GM04503 (cell line): ENCODE measurements at places on chromosomes 2 and 18.

DNA sequence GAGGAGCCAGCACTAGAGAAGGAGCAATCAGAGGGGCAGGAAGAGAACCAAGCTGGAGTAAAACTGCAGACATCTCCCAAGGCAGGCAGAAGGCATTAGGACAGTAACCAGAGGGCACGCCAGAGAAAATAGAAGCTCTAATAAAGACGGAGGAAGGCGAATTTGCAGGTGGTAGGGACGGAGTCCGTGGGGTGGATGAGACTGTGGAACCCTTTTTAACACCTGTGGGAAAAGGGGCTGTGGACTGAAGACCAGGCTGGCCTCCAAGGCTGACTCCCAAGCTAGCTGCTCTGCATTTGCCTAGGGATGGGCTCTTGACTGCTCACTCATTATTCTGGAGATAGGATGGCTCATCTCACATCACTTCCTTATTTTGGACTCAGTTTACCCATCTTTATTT is 49.5 kb downstream of the SLC4A1AP start:
- DNase-seq: no peak

- no peak for DNase-seq
Measured at GRCh38 chr2:224598678-224599077, 13.5 kb upstream of the CUL3 start.

GRCh38 chr18:22676423-22676822 is 256.7 kb upstream of the RBBP8 start:
- no peak for DNase-seq

- no peak for DNase-seq
Measured at GRCh38 chr18:27711382-27711781, 465.5 kb downstream of the CDH2 start.

- peak; percentile 89 for DNase-seq
Measured at GRCh38 chr2:217625557-217626169, 377.1 kb downstream of the TNS1 start.

GRCh38 chr2:229719926-229720647 is 5.7 kb upstream of the DNER start:
- no peak for DNase-seq

DNA sequence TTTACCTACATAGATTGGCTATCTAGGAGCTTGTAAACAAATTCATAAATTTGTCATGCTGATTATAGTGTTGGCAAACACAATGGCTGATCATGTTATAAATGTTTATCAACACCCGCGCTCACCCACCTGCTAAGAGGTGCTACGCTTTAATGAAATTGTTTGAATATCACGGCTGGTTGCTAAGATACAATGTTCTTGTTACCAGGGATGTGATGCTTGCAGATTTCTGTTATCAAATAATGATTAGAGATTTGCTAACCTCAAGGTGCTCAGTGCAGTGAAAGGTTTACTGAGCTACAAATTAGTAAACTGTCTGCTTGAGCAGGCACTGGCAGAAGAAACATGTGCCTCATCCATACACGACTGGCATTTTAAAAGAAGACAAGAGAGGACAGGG is 160.0 kb upstream of the ZEB2 start:
- DNase-seq: no peak

- DNase-seq: no peak
Measured at GRCh38 chr2:136212426-136213378, 94.8 kb upstream of the CXCR4 start.

DNA sequence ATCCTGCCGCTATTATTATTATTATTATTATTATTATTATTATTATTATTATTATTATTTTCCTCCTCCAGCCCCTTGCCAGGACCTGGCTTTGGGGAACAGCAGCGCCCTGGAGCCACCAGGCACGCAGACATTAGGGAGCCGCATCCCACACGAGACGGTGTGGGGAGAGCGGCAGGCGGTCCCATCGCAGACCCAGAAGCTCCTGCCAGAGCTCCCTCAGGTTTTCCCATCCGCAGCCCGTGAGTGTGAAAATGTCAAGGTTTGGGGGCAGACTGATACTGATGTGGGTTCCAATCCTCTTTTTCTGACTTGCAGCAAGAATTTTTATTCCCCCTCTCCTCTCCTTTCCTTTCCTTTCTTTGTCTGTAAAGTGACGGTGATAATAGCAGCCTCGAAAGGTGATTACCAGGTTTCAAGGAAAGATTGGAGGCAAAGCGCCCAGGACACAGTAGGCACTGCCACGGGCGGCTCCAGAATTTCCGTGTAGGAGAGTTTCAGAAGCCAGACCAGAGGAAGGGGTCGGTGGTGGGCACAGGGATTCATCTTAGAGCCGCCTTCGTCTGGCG is 816 bp downstream of the SCTR start:
- DNase-seq: no peak

DNA sequence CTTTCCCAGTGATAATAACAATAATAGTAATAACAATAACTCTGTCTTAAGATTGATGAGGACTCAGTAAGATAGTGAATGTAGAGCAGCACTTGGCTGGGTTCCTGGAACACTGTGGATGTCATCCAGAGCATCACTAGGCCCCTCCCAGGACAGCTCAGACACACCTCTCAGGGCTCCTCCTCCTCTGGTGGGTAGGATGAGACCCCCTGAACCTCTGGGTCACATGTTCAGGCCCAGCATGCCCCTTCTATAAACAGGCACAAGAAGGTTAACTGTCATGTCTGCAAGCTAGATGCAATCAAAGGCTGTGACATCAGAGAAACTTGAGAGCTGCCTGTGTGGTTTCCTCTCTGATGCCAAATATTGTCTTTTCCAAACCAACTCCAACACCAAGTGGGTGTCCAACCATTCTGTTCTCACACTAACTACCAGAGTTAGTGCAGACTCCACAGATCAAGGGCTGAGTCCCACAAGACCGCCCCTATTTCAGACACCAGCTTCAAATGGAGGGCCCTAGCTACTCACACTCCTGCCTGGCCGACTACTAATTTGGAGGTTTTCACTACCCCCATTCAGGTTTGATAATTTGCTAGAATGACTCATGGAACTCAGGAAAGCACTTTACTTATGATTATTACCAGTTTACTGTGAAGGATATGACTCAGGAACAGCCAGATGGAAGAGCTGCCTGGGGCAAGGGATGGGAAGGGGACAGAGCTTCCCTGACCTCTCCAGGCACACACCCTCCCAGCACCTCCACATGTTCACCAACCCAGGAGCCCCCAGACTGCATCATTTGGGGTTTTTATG is 46.4 kb upstream of the BZW1 start:
- DNase-seq: peak; percentile 79

DNA sequence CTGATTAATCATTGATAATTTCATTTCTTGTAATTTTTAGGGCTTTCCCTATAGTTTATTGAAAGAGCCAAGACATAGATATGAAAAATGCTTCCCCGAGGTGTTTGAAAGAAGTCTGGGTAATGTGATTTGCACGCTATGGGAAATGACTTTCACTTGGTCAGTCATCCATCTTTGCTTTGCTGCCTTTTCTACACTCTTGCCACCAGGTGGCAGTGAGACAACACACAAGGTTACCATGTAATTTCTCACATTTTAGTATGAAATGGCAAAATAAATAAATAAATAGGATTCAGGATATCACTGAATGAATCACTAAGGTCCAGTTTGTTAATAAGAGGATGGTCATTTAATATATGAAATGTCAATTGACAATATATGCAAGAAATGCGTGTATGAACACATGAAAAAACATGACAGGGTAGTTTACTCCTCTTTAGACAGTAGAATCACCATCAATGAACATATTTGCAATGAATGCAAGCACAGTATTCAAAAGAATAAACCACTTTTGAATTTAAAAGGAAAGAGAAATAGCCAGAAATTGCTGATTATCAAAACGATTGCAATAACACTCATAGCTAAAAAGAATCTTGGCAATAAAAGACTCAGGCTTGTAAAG is 52.2 kb upstream of the KCNH7 start:
- DNase-seq: peak; percentile 15

GRCh38 chr2:238585836-238586821 is 159.4 kb downstream of the ASB1 start:
- DNase-seq: no peak

GRCh38 chr2:97671526-97671925 is 2.0 kb downstream of the C2orf92 start:
- no peak for DNase-seq

- no peak for DNase-seq
Measured at GRCh38 chr18:34977838-34978532, 63.2 kb upstream of the MAPRE2 start.

DNA sequence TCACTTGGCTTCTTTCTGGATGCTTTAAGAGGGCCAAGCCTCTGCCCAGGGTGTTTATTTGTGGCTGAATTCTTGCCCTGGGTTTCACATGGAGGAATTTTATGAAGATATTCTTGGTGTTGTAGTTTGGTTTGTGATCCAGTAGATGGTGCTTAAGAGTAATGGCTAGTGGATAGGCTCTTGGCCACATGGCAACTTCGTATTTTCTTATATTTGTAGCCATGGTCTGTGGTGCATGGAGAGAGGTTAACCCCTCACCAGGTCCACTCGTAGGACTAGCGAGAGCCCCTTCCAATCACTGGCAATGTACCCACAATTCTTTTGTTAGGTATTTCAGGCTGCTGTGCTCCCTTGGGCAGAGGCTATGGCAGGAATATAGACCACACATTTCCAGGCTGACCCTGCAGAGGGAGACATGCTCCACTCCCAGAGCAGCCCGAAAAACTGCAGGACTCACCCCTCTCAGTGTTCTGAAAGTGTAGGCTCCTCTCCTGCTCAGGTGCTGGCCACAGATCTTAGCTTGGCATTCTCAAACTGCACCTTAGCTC is 582.1 kb upstream of the SETBP1 start:
- DNase-seq: peak; percentile 7

DNA sequence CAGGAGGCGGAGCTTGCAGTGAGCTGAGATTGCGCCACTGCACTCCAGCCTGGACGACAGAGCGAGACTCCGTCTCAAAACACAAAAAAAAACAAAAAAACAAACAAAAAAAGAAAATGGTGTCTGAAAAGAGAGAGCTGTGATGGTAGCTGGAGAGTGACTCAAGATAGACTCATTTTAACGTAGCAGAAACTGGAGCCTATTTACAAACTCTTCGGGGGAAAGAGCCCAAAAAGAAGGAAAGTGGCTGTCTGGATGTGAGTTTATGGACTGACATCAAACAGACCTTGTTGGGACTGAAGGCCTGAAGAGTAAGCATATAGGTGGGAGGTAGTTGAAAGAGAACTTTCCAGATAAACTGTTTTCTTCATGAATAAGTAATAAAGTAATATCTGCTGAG is 51.8 kb downstream of the LIMS1 start:
- no peak for DNase-seq

DNA sequence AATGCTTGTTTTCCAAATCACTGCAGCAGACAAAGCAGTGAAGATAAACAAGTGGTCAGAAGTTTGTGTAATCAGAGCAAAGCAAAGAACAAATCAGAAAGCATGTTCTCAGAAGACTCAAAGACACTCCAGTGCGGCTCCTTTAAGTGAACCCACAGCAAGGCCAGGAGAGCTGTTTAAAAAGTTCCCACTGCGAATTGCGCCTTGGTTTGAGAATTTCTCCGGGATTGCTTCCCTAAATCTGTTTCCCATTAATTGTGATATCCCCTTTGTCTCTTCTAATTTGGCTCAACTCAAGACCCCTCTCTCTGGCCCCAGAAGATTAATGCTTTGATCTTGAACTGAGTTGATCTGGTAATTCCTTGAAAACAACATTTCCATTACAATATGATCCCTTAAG is 122.4 kb upstream of the BCL2L11 start:
- DNase-seq: no peak
